Testis (tissue), 5 donors: ENCODE measurements at places on chromosomes 2 and 18. TPM values are rescaled to one million over a fixed set of nuclear protein-coding genes. Genes with fewer than 3 reads are reported as not detected.

ITGB6 gene
- 0.18 TPM for polyA plus RNA-seq

TUBA4A gene
- polyA plus RNA-seq, result 90.0 TPM

IL1R2 gene
- polyA plus RNA-seq, result 2.2 TPM

SLC11A1 gene
- polyA plus RNA-seq, result 2.8 TPM

MAT2A gene
- 198 TPM for polyA plus RNA-seq

ALPP gene
- polyA plus RNA-seq, result not detected

PJVK gene
- polyA plus RNA-seq, result 61.3 TPM

SPDYA gene
- polyA plus RNA-seq, result 93.7 TPM

PLEK gene
- 9.2 TPM for polyA plus RNA-seq

IL18R1 gene
- polyA plus RNA-seq, result 1.1 TPM

BOLL gene
- 256 TPM for polyA plus RNA-seq

C2orf81 gene
- 23.1 TPM for polyA plus RNA-seq

AGXT gene
- polyA plus RNA-seq, result 0.51 TPM

FAM237A gene
- 3.7 TPM for polyA plus RNA-seq

GALNT13 gene
- polyA plus RNA-seq, result 0.92 TPM

NT5C1B gene
- polyA plus RNA-seq, result 74.9 TPM

DIPK1C gene
- polyA plus RNA-seq, result 9.3 TPM

GRCh38 chr2:29990129-29990528 lies 68.7 kb upstream of the ALK start:
- no peak for DNase-seq

- DNase-seq, result no peak
These were observed 44.6 kb downstream of the EMX1 start for GRCh38 chr2:72961853-72962468.

GRCh38 chr2:10350761-10351160 lies 48.1 kb downstream of the HPCAL1 start:
- no peak for DNase-seq

DNA sequence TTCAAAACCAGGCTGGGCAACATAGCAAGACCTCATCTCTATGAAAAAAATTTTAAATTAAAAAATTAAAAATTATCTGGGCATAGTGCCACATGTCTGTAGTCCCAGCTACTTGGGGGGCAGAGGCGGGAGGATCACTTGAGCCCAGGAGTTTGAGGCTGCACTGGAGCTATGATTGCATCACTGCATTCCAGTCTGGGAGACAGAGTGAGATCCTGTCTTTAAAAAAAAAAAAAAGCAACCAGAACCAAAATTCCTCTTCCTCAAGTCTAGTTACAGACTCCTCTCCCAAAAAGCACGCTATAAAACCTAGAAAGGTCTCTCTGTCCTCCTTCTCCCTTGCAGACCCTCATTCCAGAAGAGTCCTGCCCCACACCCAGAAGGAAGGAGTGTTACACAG lies 23.9 kb downstream of the TNFAIP6 start:
- no peak for DNase-seq

GRCh38 chr2:151947813-151948165 lies 119.6 kb upstream of the ARL5A start:
- peak; percentile 19 for DNase-seq

DNA sequence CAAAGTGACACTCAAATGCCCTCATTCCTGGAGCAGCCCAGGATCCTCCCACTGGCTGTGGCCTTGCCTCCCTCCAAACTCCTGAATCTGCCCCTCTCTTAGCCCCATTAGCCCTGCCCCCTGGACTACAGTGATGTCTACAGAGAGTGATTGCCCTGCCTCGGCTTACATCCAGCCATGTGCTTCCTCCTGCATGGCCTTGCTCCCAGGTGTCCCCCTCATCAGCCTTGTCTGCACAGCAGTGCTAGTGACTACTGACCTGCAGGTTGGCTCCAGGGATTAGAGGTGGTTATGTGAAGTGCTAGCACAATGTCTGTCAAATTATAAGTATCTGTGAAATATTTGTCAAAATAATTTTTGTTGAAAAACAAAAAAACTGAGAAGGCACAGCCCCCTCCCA lies 259.1 kb upstream of the MYT1L start:
- DNase-seq, result no peak

DNA sequence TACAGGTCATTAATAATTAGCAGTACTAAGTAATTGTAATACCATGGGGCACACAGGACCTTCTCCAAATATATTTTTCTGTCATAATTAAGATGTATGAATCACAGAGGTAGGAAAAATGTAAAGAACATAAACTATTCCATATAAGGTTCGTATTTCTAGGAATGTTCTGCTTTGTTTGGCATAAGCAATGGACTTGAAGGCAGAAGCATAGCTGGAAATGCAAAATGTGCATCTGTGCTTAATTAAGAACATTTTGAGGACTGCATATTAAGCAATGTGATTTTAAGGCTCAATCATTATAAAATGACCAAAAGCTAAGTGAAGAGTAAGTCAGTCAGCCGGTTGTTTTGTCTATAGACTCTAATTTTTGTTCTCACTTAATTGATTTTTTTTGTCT lies 123.2 kb downstream of the RBM43 start:
- no peak for DNase-seq

GRCh38 chr18:56575819-56576663 lies 62.4 kb downstream of the TXNL1 start:
- no peak for DNase-seq

- no peak for DNase-seq
These were observed at the start of gene KLHL41 for GRCh38 chr2:169509298-169509885. KLHL41 (plus strand) TSS chr2:169509702; CDS start chr2:169509779, 77 bp downstream.

GRCh38 chr2:145068509-145068908 lies 548.6 kb upstream of the ZEB2 start:
- DNase-seq, result no peak

DNA sequence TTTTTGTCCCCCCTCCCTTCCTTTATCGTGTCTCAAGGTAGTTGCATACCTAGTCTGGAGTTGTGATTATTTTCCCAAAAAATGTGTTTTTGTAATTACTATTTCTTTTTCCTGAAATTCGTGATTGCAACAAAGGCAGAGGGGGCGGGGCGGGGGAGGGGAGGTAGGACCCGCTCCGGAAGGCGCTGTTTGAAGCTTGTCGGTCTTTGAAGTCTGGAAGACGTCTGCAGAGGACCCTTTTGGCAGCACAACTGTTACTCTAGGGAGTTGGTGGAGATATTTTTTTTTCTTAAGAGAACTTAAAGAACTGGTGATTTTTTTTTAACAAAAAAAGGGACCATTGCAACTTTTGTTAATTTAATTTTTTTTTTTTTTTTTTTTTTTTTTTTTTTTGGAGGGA lies 2.1 kb downstream of the SOX11 start:
- DNase-seq, result no peak

- no peak for DNase-seq
These were observed 134.7 kb downstream of the VIT start for GRCh38 chr2:36831185-36831584.

DNA sequence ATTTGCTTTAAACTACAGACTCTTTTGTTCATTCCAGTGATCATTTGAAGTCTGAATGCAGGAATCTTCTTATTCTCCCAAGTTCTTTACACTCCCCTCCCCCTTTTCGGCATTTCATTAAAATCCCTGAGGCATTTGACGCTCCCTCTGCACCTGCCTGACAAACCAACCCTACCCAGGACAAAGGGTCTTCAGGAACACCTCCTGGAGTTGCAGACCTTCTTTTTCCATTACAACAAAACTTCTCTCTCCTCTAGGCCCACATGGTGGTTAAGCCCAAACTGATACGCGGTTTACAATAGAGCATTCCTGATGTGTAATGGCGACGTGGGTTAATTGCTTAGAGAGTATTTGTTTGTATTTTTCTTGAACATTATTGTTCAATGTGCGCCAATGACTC lies 367.4 kb downstream of the FBXO15 start:
- no peak for DNase-seq

- no peak for DNase-seq
These were observed 200.5 kb downstream of the CPS1 start for GRCh38 chr2:210756855-210757254.

- no peak for DNase-seq
These were observed 36.9 kb downstream of the SCN1A start for GRCh38 chr2:166090908-166091307.

GRCh38 chr2:175036582-175037018 lies 31.4 kb upstream of the CHN1 start:
- no peak for DNase-seq

GRCh38 chr18:2535419-2535910 lies 35.8 kb downstream of the METTL4 start:
- no peak for DNase-seq

DNA sequence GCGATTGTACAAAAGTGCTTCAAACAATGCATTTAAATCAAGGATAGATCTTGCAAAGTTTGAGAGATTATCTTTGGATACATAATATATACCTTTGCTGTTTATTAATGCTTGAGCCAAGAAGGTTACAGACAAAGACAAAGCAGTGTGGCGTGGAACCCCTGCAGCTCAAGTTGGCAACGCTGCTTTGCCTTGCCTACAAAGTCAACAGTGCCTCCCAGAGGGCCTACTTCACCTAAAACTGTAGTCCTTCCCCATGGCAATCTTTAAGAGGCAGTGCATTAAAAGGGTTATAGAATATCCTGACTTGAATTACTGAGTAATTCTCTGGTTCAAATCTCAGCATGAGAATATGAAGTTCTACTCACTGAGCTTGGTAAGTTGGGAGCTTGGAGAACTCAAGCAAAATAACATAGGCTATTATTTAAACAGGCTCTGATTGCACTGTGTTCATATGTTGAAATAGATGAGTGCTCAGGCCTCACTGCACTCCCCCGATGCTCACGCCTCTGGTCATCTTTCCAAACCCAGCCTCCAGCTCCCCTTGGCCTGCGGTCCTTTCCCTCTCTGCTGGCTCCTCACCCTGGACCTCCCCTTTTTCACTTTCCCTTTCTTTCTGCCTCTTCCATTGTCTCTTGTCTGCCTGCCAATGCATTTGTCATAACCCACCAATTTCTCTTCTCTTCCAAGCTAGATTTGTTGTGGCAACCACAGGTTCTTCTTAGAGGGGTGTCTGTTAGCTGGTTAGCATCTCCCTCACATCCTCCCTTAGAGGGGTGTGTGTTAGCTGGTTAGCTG lies 96.5 kb downstream of the MYT1L start:
- DNase-seq, result no peak

DNA sequence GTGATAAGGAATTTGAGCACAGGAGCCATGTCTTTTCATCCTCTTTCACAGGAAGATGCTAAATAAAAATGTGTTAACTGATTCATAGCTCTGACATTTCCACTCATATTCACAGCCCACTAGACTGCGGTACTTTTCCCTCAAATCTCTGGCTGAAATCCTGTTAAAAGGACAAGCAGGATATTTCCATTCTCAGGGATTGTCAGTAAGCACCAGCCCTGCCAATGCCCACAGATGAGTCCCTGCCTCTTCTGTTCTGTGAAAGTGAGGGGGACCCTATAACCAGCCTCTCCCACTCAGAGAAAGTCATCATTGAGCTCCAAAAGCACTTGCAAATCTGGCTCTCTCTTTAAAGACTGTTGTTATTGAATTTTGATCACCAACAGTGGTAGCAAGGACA lies 440.5 kb downstream of the SETBP1 start:
- no peak for DNase-seq

DNA sequence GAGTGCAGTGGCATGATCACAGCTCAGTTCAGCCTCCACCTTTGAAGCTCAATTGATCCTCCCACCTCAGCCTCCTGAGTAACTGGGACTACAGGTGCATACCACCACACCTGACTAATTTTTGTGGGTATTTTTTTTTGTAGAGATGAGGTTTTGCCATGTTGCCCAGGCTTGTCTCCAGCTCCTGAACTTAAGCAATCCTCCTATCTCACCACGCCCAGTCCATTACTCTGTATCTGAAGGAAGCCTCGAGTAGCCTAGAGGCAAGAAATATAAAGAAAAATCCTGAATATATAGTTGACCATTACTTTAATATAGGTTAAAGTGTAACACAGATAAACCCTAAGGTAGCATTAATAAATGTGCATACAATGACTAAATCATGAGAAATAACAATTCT lies 686.8 kb upstream of the PIK3C3 start:
- no peak for DNase-seq

DNA sequence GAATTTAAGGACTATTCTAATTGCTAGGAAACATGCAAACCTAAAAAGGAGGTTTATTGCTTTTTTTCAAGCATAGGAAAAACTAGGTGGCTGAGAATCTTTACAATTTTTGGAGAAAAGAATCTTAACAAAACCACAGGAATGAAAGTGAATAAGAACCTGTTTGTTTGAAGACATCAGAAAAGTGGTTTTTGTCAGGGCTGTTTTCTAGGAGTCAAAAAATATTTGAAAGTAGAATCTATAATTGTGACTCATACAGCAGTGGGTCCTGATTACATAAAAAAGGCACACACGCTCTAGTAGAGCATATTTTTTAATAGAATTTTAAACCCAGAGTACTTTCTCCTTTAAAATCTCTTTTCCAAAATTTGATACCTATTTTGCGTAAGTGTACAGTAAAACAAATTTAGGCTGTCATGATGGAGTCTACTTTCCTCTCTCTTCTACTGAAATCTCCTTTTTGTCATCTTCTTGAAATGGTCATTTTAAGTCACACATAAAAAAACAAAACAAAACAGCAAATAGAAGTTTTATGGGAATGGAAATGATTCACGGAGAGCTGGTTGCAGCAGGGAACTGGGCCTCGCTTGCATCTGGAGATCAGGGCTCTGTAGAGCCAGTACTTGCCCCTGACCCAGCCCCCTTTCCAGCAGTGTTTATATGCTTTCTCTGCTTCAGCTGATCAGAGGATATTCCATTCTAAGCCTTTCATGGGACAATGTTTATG lies 59.1 kb upstream of the PELI1 start:
- no peak for DNase-seq

- DNase-seq, result no peak
These were observed 40.7 kb downstream of the SOS1 start for GRCh38 chr2:39080152-39080551.

GRCh38 chr18:7303316-7304060 lies 72.6 kb downstream of the LRRC30 start:
- no peak for DNase-seq

- DNase-seq, result no peak
These were observed 144.7 kb upstream of the STK17B start for GRCh38 chr2:196316050-196316430.
